ENCODE measurements at places on chromosomes 6 and 20.

DNA sequence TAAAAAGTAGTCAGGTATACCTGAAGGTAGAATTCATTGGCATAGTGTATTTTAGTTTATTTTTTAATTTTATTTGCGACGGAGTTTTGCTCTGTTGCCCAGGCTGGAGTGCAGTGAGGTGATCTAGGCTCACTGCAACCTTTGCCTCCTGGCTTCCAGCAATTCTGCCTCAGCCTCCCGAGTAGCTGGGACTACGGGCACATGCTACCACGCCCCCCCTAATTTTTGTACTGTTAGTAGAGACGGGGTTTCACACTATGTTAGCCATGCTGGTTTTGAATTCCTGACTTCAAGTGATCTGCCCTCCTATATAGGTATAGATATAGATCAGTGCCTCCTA is 102.8 kb upstream of the PRSS16 start:
- H3K27ac ChIP-seq, result no peak overlapping the region
- no peak for DNase-seq
- H3K27me3 ChIP-seq, result no peaks in the 10 kb centered on the region
- peaks cover 29% of the 10 kb centered on the region for H3K4me1 ChIP-seq
- no peak overlapping the region for H3K4me3 ChIP-seq
- H3K36me3 ChIP-seq, result peaks cover 13% of the 10 kb centered on the region

DNA sequence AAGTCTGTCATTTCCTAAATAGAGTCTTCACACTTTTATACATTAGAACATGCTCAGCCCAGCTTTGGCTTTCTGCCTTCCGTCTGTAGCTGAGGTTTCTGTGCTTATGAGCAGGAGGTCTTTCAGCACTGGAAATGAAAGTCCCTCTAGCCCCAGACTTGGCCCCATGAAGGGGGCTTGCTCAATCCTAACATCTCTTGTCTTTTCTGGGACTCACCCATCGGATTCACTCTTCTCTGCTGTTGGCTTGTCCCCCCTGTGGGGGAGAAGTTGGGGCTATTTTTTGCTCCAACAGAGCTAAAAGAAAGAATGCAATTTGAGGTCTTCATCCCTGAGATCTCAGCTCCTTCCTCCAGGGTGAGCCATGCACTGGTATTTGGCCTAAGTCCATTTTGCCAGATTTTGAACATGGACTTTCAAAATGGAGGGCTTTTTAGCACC is 177.7 kb downstream of the MRPL14 start:
- no peaks in the 10 kb centered on the region for H3K4me1 ChIP-seq
- H3K36me3 ChIP-seq, result no peaks in the 10 kb centered on the region
- no peak overlapping the region for H3K4me3 ChIP-seq
- DNase-seq, result peak; percentile 3

DNA sequence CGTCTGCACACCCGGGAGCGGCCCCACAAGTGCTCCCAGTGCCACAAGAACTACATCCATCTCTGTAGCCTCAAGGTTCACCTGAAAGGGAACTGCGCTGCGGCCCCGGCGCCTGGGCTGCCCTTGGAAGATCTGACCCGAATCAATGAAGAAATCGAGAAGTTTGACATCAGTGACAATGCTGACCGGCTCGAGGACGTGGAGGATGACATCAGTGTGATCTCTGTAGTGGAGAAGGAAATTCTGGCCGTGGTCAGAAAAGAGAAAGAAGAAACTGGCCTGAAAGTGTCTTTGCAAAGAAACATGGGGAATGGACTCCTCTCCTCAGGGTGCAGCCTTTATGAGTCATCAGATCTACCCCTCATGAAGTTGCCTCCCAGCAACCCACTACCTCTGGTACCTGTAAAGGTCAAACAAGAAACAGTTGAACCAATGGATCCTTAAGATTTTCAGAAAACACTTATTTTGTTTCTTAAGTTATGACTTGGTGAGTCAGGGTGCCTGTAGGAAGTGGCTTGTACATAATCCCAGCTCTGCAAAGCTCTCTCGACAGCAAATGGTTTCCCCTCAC is 21.0 kb downstream of the PRDM1 start:
- H3K27me3 ChIP-seq, result peaks cover 23% of the 10 kb centered on the region
- no peak for DNase-seq
- peaks cover 54% of the 10 kb centered on the region for H3K4me1 ChIP-seq
- H3K36me3 ChIP-seq, result peaks cover 69% of the 10 kb centered on the region
- no peak overlapping the region for H3K4me3 ChIP-seq
- H3K27ac ChIP-seq, result no peak overlapping the region

DNA sequence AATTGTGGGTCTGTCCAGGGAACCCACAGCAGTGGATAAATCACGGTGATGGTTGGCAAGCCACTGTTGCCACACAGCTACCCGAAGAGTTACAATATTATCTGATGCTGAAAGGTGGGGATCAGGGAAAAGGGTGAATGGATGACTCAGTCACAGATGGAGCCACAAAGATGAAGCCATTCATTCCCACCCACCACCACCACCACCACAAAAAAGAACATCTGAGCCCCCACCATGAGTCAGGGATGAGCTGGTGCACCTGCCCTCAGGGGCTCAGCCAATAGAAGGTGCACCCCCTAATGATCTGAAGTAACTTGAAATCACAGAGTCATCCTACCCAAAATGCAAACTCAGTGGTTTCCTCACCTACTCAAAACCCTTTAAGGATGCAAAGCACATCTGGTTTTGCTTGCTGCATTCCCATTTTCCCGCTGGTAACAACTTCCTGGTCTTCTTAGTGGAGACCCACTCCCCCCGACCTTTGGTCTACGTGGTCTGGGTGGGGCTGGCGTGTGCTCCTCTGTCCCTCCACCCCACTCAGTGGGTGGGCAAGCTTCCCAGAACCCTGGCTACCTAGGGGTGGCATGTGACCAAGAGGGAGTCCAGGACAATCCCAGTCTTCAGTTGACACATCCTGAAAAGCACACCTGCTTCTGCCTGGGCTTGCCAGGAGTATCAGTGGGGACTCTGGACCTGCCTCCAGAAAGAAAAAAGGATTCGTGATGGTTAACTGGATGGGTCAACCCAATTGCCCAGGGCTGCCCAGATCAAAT is 125.5 kb downstream of the ANKRD60 start:
- H3K36me3 ChIP-seq, result no peaks in the 10 kb centered on the region
- H3K27ac ChIP-seq, result no peak overlapping the region
- no peak for DNase-seq
- peaks cover 24% of the 10 kb centered on the region for H3K27me3 ChIP-seq
- no peaks in the 10 kb centered on the region for H3K4me1 ChIP-seq
- H3K4me3 ChIP-seq, result no peak overlapping the region

DNA sequence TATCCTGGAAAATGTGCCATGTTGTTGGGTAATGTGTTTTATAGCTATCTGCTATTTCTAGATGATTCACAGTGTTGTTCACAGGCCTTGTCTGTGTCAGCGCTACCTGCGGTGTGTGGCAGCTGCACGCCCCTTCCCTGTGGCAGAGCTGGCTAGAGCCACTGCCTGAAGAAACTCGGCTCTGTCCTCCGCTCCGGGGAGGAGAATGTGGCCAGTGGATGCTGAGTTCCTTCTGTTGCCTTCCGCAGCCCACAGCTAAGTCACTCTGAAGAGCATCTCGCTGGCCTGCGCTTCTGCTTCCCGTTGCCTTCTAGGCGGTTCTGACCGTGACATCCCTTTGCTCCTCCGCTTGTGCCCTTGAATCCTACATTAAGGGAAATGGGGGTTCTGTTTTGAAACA is 135.1 kb downstream of the PLG start:
- no peaks in the 10 kb centered on the region for H3K36me3 ChIP-seq
- H3K27me3 ChIP-seq, result no peaks in the 10 kb centered on the region
- no peak overlapping the region for H3K27ac ChIP-seq
- H3K4me3 ChIP-seq, result no peak overlapping the region

Data from activated naive CD4-positive, alpha-beta T cell treated with anti-CD3 and anti-CD28 coated beads, Interleukin-2, amount 10 ng/mL, durations not matched to agents 7 days and 5 days (primary cell).